Fibroblast of skin of right quadriceps (primary cell): ENCODE measurements at places on chromosomes 7 and 10.

GRCh38 chr7:7969306-7970236 lies 975 bp downstream of the GLCCI1 start:
- peak; percentile 28 for DNase-seq

- no peak for DNase-seq
These were observed 72.3 kb upstream of the DNAJB12 start for GRCh38 chr10:72426986-72427385.

DNA sequence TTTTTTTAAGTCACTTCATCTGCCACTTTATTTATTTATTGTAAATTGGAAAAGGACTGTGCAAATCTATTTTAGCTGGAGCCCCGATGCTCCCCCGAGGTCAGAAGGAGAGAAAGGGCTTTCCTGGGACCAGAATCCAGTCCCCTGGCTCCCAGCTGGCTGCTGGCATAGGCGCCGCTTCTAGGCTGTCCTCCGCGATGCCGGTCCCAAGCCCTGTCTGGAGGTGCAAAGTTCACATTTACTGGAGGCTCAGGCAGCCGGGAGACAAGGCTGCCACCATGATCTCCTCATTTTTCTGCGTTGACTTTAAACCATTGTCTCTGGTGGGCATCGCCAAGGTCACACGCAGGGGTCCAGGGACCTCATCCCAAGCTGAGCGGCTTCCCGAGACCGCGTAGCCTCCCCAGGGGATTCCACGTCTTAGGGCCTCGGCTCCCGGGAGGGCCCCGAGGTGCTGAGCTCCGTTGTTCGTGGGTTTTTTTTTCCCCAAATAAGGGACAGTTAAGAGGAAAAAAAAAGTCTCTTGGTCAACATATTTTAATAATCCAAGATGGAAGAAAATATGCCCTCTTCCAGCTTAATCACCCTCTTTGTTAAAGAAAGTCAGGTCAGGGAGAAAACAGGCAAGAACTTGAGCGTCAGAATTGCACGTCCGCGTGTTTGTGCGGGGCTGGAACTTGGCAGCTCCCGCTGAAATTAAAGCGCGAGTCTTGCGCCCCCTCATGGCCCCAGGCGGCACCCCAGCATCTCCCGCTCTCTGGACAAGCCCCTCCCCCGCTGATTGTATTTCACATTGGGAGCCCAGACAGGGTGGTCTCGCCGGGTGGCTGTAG lies 11.9 kb downstream of the RGR start:
- DNase-seq: peak; percentile 9

- DNase-seq: peak; percentile 51
These were observed 36.6 kb upstream of the AGR3 start for GRCh38 chr7:16918288-16918895.

- peak; percentile 20 for DNase-seq
These were observed 2.2 kb downstream of the ARHGAP21 start for GRCh38 chr10:24721229-24722106.

DNA sequence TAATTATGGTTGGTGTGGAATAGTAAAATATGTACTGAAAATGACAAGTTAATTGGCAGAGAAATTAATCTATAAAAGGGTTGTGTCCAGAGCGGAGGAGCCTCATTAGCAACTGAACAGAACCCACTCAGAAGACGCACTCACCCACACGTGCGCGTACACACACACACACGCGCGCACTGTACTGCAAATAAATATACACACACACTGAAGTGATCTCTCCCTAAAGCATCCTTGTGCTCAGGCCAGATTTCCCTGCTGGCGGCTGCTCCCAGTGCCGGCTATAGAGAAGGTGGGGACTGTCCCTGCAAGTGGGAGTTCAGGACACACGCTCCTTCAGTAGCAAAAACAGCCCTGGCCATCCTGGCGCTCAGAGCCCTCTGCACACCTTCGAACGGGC lies 85.2 kb downstream of the CHST15 start:
- DNase-seq: no peak

DNA sequence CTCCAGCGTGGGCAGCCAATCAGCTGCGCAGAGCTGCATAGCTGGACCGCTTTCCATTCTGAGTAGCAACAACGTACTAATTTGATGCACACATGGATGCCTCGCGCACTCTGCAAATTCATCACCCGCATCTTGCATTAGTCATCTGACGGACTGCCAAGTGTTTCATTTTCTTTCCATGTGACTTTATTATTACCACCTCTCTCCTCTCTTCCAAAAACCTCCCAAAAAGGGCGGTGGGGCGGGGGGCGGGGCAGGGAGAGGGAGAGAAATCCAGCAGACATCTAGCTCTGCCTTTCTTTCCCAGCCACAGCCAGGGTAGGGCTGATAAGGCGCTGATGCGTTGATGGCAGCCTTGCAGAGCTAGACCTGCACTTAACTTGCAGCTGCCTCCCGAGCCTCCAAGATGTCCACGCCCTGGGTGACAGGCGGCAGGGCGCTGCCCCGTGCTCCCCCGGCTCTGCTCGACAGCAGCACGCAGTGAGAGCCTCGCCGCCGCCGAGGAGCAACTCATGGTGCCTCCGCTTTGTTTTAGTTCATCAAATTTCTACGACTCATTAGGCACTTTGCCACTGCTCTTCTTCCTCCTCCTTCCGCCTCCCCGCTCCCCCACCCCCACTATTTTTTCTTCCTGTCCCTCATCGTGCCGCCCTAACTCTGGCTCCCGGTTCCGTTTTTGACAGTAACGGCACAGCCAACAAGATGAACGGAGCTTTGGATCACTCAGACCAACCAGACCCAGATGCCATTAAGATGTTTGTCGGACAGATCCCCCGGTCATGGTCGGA lies 147.3 kb downstream of the CELF2 start:
- peak; percentile 94 for DNase-seq

DNA sequence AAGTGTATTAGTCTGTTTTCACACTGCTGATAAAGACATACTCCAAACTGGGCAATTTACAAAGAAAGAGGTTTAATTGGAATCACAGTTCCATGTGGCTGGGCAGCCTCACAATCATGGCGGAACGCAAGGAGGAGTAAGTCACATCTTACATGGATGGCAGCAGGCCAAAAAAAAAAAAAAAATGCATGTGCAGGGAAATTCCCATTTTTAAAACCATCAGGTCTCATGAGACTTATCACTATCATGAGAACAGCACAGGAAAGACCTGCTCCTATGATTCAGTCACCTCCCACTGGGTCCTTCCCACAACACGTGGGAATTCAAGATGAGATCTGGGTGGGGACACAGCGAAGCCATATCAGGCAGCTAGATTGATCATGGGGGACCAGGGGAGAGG lies 136.8 kb downstream of the EXOC4 start:
- peak; percentile 7 for DNase-seq

DNA sequence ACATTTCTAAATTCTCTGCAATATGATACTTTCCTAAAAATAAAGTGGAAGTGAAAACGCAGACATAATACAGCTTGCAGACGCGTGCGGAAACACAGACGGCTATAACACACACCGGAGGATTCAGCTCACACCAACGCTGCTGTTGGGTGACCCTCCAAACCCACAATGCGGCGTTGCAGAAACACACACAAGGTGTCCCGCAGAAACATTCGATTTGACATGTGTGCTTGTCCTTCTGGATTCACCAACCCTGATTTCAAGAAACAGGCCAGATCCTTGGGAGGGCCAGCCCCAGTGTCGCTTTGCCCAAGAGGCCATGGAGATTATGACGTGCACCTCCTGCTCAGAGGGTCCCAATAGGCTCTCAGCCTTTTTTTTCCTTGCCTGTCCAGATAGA lies 136.7 kb upstream of the TCERG1L start:
- DNase-seq: no peak

GRCh38 chr10:5775685-5776084 lies 37.5 kb downstream of the GDI2 start:
- DNase-seq: no peak

DNA sequence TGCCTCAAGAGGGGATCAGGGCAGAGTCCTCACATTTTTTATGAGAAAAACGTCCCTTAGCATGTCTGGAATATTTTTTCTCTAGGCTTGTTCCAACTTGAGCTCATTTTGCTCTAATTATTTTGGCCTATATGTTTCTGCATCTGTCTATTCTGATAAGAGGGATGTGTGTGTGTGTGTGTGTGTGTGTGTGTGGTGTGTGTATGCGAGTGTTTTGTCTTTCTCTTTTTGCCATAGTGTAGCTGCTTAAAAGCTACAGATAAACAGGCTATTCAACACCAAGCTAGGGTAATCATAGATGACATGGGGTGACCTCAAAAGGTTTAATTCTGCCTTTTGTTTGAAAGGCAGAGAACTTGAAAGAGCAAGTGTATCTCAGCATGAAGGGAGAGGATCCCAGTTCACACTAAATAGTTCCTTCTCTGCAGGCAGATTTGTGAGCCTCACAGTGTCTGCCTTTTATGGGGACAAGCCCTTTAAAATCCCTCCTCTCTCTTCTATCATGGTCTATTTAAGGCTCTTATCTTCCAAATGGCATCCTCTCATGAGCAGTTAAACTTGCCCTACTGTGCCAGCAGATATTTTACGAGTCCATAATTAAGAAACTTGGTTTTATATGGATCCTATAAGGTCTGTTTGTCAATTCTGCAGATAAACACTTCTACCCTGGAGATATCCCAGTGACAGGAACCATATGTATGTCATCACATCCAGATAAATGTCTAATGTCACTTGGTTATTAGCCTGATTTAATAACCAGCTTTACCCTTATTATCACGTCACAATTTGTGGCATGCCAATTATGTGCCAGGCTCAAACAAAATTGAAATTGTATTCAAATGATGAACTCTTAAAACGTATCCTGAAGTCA lies 202.9 kb upstream of the MTPN start:
- DNase-seq: no peak

GRCh38 chr7:105675934-105676371 lies 94.7 kb upstream of the EFCAB10 start:
- no peak for DNase-seq

GRCh38 chr7:118072893-118073674 lies 110.9 kb upstream of the LSM8 start:
- no peak for DNase-seq
